Mucosa of descending colon (tissue), 3 donors: ENCODE measurements at places on chromosomes 2 and 18.

GRCh38 chr2:69481421-69481820 lies 44.2 kb upstream of the NFU1 start:
- no peak for DNase-seq

DNA sequence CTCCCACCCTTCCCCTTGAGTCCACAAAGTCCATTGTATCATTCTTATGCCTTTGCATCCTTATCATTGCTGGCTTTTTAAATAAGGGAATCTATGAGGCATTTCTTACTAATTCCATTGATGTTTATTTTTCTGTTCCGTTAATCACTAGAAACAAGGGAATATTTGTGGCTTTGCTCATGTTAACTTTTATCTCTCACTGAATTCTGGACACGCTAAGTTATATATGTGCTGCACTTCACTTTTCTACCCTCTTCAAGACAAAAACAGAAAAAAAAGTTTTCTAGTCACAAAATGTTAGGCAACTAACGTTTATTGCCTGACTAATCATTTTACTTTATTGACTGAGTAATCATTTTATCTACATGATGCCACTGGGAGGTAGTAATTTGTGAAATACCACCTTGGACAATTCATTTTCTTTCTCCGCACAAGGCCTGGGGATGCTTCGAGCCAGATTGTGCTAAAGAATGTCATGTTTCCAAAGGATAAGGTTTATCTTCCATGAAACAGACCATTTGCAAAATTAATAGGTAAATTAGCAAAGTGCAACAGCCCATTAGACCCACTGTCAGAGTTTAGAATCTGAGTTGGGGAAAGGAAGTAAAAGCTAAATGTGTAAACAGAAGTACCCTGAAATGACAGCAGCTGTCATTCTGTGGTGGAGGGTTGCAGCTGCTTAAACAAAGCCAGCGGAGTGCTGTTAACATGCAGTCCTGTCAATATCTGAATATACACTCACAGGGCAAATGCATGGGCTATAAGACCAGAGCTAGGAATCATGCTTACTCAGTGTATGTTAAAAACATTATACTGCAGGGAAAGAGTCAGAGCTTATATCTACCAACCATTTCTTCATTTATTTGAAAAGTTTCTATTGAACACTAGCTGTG lies 658.7 kb downstream of the CNTNAP5 start:
- DNase-seq = no peak

DNA sequence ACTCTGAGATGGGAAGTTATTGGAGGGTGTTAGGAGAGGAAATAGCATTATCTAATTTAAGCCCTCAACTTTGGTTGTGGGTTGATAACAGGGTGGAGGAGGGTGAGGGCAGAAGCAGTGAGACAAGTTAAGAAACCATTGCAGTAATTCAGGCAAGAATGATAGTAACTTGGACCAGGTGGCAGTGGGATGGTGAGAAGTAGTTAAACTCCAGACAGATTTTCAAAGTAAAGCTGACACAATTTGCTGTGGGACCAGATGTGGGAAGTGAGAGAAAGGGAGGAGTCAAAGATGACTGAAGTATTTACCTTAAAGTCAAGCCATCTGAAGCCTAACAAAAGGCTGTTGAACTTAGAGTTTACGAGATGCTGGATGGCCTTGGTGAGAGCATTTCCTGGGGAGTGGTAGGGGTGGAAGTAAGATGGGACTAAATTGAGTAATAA lies 163.2 kb upstream of the KLF7 start:
- DNase-seq = no peak

GRCh38 chr2:14903709-14904374 lies 271.3 kb downstream of the LRATD1 start:
- peak; percentile 65 for DNase-seq

DNA sequence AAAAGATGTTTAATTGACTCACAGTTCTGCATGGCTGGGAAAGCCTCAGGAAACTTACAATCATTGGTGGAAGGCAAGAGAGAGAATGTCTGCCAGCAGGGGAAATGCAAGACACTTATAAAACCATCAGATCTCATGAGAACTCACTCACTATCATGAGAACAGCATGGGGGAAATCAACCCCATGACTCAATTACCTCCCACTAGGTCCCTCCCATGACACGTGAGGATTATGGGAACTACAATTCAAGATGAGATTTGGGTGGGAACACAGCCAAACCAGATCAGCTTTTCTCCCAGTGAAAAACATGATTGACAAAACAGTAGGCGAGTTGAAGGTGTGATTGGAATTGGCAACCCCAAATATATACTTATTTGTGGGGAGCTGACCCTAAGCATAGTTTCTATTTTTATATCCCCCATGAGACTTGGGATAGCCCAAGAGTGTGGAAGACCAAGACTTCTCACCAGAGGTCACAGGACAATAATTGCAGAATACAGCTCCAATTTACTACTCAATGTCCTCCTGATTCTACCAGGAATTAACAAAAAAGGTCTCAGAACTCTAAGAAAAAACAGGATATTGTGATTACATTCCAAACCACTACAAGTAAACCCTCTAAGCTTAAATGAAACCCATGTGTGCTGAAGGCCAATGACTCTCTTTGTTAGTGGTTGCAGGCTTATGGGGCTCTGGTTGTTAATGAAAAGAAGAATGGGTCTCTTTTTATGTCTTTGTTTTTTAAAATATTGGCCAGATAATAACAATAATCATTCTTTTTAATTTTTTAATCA lies 96.1 kb upstream of the PIK3C3 start:
- no peak for DNase-seq

DNA sequence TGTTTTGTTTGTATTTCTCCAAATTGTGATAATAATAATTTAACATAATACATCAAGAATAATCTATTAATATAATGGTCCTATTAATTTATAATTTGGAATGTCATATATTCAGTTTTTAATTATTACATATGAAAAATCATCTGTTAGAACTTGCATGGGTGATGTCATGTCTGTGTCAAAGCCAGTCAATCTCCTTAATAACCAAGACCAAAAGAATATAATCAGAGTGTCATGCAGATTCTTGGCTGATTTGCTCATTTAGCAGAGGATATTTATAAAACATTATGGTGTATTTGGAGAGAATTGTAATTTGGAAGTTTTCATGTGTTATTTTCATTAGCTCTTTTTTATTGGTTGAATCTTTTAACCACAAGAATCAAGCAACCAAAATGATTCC lies 96.4 kb downstream of the PIK3C3 start:
- no peak for DNase-seq

DNA sequence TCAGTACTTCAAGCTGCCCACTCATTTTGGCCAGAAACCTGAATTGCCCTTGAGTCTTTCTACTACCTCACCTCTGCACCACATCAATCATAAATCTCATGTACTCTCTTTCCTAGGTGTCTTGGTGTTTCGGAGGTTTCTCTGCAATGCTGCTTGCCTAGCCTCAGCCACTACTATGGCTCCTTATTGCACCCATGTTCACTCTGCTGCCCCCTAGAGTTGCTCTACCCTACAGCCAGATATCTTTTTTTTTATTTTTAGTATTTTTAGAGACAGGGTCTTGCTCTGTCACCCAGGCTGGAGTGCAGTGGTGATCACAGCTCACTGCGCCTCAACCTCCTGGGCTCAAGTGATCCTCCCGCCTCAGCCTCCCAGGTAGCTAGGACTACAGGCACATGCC lies 413.0 kb downstream of the PTPRM start:
- DNase-seq = no peak

GRCh38 chr2:213238753-213239495 lies 45.3 kb upstream of the SPAG16 start:
- no peak for DNase-seq

DNA sequence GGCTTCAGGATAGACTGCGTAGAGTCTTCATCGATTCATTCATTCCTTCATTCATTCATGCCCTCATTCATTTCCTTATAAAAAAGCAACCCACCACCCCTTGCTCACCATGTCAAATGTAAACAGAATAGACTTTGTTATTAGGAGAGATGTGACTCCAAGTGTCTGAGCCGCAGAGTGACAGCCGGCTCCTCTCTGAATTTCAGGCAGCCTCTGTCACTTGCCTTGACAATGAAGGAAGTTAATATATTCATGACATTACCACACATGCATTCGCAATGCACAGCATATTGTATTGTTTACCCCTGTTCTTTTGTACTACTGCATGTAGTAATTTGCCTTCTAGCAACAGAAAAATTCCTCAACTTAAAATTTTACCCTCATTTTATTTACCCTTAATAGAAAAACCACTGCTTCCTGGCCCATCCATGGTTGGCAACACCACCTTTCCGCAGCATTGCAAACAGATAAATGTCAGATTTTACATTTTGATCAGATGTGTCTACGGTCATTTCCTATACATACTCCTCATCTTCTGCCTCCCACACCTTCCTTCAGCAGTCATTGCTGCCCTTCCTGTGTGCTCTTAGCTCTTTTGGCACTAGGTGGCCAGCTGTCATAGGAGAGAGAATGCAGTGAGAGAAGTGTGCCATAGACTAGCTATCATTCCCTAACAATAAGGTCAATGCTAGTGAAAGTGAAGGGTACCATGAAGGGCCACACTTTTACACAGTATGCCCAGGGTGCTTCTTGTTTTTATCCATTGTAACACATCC lies 1090.8 kb downstream of the BCL11A start:
- no peak for DNase-seq

DNA sequence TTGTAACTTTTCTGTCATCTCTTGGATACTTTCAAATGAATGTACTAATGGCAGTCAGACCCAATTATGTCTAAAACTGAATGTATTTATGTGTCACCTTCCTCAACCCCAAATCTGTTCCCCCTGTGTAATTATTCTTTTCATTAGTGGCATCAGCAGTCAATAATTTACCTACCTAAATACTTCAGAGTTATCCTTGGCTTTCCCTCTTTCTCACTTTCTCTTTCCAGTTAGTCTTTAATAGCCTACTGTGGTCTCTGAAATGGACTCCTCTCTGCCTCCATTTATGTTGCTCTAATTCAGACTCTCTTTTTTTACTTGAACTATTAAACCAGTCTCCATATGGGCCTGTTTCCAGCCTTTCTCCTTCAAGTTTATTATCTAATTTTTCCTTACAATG lies 21.0 kb downstream of the C18orf63 start:
- no peak for DNase-seq

- no peak for DNase-seq
Measured at GRCh38 chr2:226354434-226354833, 445.2 kb downstream of the IRS1 start.

- DNase-seq = peak; percentile 17
Measured at GRCh38 chr2:95270541-95271081, 3.6 kb upstream of the PROM2 start.

- DNase-seq = no peak
Measured at GRCh38 chr2:29213888-29214291, 98.7 kb downstream of the CLIP4 start.
